ENCODE measurements at places on chromosomes 12 and 14. TPM values are rescaled to one million over a fixed set of nuclear protein-coding genes. Genes with fewer than 3 reads are reported as not detected.

- no peaks in the 10 kb centered on the region for H3K36me3 ChIP-seq
- DNase-seq: peak; percentile 67
- H3K27me3 ChIP-seq: no peaks in the 10 kb centered on the region
- H3K4me1 ChIP-seq: peaks cover 68% of the 10 kb centered on the region
- peak overlapping the region; percentile 53 for H3K4me3 ChIP-seq
- peak overlapping the region; percentile 79 for H3K27ac ChIP-seq
Observed at GRCh38 chr14:50061664-50062437, 54.5 kb downstream of the VCPKMT start.

DNA sequence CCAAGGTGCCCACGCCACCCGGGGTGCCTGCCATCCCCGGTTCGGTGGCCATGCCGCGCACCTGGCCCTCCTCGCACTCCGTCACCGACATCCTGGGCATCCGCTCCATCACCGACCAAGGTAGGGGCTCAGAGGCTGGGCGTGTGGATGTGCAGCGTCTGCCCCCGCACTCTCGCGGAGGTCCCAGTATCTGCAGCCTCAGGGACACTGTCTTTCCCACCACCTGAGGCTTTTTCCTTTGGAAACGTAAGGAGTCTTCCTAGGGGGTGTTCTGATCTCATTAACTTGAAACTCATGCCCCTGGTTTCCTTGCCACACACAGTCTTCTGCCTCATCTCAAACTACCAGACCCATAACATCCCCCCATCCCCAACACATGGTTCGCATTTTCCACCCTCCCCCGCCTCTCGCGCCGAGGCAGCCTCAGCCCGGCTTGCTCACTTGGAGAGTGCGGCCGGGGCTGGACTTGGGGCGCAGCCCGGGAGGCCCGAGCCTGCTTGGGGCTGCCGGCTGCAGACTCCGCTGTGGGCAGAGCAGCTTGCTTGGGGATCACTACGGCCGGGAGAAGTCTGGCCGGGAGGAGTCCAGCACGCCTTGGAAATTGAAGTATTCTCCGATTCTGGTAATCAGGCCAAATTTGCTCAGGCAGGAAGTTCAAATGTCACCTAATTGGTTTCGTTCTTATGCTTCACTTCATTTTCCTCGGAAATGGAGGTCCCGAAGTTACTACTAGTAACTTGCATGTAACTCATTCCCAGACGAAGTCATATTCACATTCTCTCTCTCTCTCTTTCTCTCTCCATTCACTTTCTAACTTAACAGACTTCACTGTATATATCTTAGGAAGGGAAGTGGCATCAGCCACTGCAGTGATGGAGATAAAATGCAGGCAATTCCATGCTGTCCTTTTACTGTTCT lies 2.0 kb downstream of the PAX9 start:
- H3K4me1 ChIP-seq: peaks cover 13% of the 10 kb centered on the region
- no peak for DNase-seq
- H3K27me3 ChIP-seq: peaks cover 8% of the 10 kb centered on the region
- H3K4me3 ChIP-seq: no peak overlapping the region

- H3K27me3 ChIP-seq: no peaks in the 10 kb centered on the region
- H3K4me3 ChIP-seq: no peak overlapping the region
- no peaks in the 10 kb centered on the region for H3K36me3 ChIP-seq
- H3K27ac ChIP-seq: no peak overlapping the region
- peaks cover 19% of the 10 kb centered on the region for H3K4me1 ChIP-seq
Observed at GRCh38 chr12:47353508-47353907, 273.7 kb upstream of the AMIGO2 start.

Gene PPP4R4
- total RNA-seq: 1.8 TPM

DNA sequence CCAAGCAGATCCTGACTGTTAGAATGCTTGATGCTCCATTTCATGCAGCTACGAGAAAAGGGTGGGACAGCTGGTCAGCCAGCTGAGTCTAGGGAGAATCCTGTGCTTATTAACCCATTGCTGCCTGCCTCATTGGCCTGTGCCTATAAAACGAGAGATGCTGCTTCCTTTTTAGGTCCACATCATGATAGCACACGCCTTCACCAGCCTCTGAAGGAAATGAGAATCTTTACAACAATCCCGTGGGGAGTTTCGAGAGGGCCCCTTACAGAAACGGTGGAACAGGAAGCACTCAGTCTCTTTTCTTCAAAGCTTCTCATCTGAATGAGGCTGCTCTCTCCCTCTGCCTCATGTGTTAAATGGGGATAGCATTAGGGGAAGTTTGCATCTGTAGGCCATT lies 147.3 kb upstream of the RFLNA start:
- DNase-seq: no peak
- H3K4me1 ChIP-seq: no peaks in the 10 kb centered on the region
- H3K4me3 ChIP-seq: no peak overlapping the region
- H3K27me3 ChIP-seq: no peaks in the 10 kb centered on the region

DNA sequence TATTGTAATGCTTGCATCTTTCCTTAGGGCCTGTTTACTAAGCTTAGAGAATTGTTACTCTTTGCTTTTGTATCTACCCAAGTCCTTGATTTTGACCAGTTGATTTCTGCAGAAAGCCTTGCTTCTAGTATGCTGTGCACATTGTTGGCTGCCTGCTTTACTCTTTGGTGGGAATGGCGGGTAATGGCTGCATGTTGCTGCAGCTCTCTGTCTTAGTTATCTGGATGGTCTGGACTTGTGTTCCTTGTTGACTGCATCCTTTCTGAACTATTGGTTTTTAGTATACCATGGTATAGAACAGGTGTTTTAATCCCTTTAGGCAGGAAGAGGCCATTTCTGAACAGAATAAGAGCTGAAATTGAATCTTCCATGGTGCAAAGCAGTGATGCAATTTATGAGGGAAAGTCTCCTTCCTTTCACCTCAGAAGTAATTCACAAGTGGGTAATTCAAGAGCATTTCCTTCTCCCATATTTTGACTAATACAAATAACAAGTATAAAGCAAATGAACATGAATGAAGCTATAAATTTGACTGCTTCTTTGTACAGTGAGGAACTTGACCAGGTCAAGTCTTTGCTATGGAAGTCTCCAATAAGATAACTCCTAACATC lies 466.4 kb downstream of the NPAS3 start:
- no peaks in the 10 kb centered on the region for H3K27me3 ChIP-seq
- no peaks in the 10 kb centered on the region for H3K4me1 ChIP-seq
- H3K4me3 ChIP-seq: no peak overlapping the region
- no peak for DNase-seq
- no peaks in the 10 kb centered on the region for H3K36me3 ChIP-seq

Gene KRT83
- not detected for total RNA-seq

DNA sequence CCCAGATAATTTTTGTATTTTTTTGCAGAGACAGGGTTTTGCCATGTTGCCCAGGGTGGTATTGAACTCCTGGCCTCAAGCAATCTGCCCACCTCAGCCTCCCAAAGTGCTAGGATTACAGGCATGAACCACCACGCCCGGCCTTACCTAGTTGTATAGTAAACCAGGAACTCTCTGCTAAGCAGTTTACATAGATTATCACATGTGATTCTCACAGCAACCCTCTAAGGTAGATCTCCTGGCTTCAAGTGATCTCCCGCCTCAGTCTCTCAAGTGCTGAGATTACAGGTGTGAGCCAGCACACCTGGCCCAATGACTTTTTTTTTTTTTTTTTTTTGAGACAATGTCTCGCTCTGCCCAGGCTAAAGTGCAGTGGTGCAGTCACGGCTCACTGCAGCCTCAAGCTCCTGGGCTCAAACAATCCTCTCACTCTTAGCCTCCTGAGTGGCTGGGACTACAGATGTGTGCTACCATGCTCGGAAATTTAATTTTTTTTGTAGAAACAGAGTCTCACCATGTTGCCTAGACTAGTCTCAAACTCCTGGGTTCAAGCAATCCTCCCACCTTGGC lies 26.0 kb upstream of the ATP2A2 start:
- H3K36me3 ChIP-seq: no peaks in the 10 kb centered on the region
- no peaks in the 10 kb centered on the region for H3K4me1 ChIP-seq
- no peak for DNase-seq
- no peak overlapping the region for H3K27ac ChIP-seq

- H3K4me1 ChIP-seq: no peaks in the 10 kb centered on the region
- no peaks in the 10 kb centered on the region for H3K27me3 ChIP-seq
- DNase-seq: no peak
- H3K36me3 ChIP-seq: no peaks in the 10 kb centered on the region
- no peak overlapping the region for H3K27ac ChIP-seq
- H3K4me3 ChIP-seq: no peak overlapping the region
Observed at GRCh38 chr12:87815771-87816585, 213.2 kb downstream of the C12orf50 start.

DNA sequence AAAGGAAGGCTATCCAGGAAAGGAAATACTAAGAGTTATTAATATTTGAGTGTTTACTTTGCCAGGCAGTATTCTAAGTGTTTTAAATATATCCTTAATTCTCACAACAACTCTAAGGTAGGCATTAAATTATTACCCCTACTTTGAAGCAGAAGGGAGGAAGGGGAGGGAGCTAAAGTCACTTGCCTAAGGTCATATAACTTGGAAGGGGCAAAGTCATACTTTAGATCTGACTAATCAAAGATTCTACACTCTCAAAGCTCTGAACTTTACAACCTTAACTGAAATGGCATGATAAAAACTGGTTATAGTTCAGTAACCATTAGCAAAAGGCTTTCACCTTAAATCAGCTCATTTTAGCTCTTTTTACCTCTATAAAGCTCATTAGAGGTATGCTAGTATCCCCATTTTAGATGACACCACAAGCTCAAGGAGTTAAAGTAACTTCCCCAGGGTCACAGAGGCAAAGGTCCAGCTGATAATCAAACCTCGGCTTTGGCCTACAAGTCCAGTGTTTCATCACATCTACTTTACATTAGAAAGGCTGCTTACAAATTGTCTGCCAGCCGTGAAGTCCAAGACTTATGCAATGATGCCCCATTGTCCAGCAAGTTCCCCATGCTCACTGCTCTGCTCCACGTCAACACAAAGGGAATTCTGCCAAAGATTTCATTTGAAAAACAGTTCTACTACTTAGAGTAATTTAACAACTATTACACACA lies 223.9 kb downstream of the MED13L start:
- no peak for DNase-seq
- no peaks in the 10 kb centered on the region for H3K36me3 ChIP-seq
- H3K27ac ChIP-seq: no peak overlapping the region
- H3K4me1 ChIP-seq: no peaks in the 10 kb centered on the region

DNA sequence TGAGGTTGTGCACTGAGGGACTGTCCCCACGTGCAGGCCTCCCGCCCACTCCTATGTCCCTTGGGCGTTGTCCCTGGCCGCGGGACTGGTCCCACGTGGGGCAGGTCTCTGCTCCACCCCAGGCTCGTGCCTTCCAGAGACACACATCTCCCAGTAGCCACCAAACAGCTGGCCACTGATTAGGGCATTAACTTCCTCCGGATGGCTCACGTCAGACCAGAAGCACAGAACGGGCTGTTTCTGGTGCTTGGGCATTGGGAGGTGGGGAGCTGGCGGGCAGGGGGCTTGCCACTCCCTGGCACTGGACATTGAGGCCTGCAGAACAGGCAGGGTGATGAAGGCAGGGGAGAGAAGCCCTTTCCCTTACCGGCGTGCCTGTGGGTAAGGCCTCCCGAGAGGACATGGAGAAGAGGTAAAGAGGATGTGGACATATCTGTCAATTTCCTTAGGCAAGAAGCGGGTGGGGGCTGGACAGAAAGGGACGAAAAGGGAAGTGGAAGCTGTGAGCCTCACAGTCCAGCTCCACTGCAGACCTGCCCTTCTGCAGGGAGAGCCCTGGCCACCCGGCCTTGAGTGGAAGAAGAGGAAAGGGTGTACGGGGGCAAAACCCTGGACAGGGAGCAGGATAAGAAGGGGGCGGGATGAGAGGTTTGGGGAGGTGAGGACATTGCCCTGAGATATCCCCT lies 101.2 kb downstream of the NINJ2 start:
- no peak for DNase-seq
- H3K27ac ChIP-seq: peak overlapping the region; percentile 80
- H3K4me1 ChIP-seq: peaks cover 49% of the 10 kb centered on the region
- peak overlapping the region; percentile 49 for H3K4me3 ChIP-seq

- H3K27me3 ChIP-seq: no peaks in the 10 kb centered on the region
- H3K27ac ChIP-seq: no peak overlapping the region
- H3K4me1 ChIP-seq: no peaks in the 10 kb centered on the region
- no peaks in the 10 kb centered on the region for H3K36me3 ChIP-seq
Observed at GRCh38 chr14:68393259-68393658, 399.6 kb downstream of the ZFP36L1 start.

GRCh38 chr12:129964826-129965457 lies 61.1 kb upstream of the TMEM132D start:
- H3K4me1 ChIP-seq: no peaks in the 10 kb centered on the region
- no peak for DNase-seq
- H3K36me3 ChIP-seq: no peaks in the 10 kb centered on the region
- no peaks in the 10 kb centered on the region for H3K27me3 ChIP-seq
- H3K4me3 ChIP-seq: no peak overlapping the region
- H3K27ac ChIP-seq: no peak overlapping the region

GRCh38 chr12:11755302-11755930 lies 105.9 kb downstream of the ETV6 start:
- no peak overlapping the region for H3K4me3 ChIP-seq
- no peak for DNase-seq
- no peaks in the 10 kb centered on the region for H3K27me3 ChIP-seq
- H3K36me3 ChIP-seq: no peaks in the 10 kb centered on the region
- H3K4me1 ChIP-seq: peaks cover 5% of the 10 kb centered on the region

Gene SERPINA1
- 0.68 TPM for total RNA-seq

DNA sequence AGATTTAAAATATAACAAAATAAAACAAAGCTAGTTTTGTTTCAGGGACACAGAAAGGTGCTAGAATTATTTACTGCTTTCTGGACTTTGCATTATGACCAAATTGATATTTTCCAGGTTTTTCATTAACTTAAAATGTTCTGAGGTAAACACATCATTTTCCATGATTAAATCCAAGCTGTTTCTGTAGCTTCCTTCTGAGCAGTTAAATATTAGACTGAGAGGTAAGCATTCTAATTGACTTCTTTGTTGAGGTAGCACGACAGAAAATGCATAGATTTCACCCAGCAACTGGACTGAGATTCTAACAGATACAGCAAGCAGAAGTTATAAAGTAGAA lies 98.3 kb downstream of the BMP4 start:
- DNase-seq: no peak
- H3K4me3 ChIP-seq: no peak overlapping the region
- no peak overlapping the region for H3K27ac ChIP-seq
- H3K36me3 ChIP-seq: no peaks in the 10 kb centered on the region
- no peaks in the 10 kb centered on the region for H3K27me3 ChIP-seq

Gene CAPZA3
- total RNA-seq: not detected

Gene USP15
- 224 TPM for total RNA-seq

- no peaks in the 10 kb centered on the region for H3K4me1 ChIP-seq
- DNase-seq: no peak
- H3K27me3 ChIP-seq: no peaks in the 10 kb centered on the region
- no peaks in the 10 kb centered on the region for H3K36me3 ChIP-seq
Observed at GRCh38 chr12:131564845-131565244, 146.0 kb upstream of the SFSWAP start.

DNA sequence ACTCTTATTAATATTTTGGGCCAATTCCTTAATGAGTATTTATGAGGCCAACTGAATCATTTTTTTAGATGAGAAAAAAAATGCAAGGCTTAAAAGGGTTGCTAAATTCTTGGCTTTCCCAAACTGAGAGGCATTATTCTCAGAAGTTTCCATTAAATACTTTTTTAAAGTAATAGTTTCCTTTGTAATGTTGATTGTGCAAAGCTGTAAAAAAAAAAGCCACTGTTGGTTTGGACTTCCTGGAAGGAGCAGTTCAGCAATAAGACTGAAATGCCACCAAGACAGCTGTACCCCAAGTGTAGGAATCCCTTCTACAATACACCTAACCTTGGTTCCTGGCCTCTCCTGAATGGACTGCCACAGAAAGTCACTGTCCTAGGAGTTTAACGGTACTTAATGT lies 231.3 kb downstream of the MON2 start:
- H3K27me3 ChIP-seq: no peaks in the 10 kb centered on the region
- H3K4me3 ChIP-seq: no peak overlapping the region
- no peak overlapping the region for H3K27ac ChIP-seq
- no peaks in the 10 kb centered on the region for H3K36me3 ChIP-seq
- DNase-seq: no peak
